Hindlimb muscle (tissue), 1 donor: ENCODE measurements at places on chromosomes 12 and 14.

DNA sequence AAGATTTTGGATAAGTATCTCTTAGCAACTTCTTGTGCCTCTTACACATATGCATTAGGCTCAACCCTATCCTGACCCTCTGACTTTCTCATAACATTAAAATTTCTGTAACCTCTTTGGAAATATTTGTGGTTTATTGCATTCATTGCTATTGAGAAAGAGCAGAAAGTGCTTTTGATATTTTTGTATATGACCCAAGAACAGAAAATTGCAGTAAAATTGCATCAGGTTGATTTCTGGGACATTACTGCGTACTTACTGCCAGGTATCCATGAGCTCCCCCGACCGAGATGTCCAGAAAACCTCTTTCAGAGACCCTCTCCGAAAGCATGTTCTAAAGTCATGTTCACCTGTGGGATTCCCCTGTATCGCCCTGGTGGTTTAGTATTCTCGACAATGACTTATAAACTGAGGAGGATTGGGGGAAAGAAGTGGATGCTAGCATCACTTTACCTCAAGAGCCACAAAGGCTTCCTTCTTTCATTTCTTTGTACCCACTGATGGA lies 14.5 kb upstream of the IL22 start:
- DNase-seq, result no peak

- DNase-seq, result no peak
Observed at GRCh38 chr14:74507840-74508239, 14.3 kb downstream of the ISCA2 start.

GRCh38 chr12:89756194-89756584 lies 47.6 kb upstream of the ATP2B1 start:
- no peak for DNase-seq

GRCh38 chr14:69275331-69275730 lies 15.4 kb downstream of the GALNT16 start:
- no peak for DNase-seq

GRCh38 chr12:27498149-27498548 lies 25.9 kb upstream of the PPFIBP1 start:
- no peak for DNase-seq
